ENCODE measurements at places on chromosomes 2 and 18.

DNA sequence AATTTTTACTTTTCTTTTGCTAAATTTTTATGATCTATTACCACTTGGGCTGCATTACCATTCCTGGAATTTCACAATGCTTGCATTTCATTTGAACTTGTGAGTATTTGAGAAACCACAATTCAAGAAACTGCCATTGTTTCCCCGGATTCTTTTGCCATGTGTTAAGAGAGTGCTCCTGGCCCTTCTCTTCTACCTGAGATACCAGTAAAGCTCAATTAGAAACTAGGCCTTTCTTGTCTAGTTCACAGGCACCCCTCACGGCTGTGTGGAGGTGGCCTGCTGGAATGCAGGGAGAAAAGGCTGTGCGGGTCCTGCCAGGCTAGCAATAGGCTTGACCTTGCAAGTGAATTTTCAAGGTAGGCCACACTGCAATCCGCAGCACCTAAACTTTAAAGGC, 40.8 kb downstream of the ZEB2 start:
- no peak for DNase-seq

- DNase-seq, result no peak
These were observed 165.5 kb downstream of the GFPT1 start for GRCh38 chr2:69221512-69221911.

DNA sequence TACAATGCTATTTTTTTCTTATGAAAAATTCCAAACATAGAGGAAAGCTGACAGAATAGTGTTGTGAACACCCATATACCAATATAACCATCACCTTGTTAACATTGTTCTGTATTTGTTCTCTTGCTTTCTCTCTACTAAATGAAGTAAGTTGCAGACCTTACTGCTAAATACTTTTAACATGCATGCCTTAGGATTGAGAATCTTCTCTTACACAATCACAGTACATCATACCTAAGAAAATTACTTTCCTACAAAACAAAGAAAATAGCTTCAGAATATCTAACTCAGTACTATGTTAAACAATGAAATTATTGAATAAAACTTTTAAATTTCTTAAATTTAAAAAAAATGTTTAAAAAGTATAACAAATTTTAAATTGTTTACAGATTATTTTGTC, 136.5 kb downstream of the UBR3 start:
- DNase-seq, result no peak

DNA sequence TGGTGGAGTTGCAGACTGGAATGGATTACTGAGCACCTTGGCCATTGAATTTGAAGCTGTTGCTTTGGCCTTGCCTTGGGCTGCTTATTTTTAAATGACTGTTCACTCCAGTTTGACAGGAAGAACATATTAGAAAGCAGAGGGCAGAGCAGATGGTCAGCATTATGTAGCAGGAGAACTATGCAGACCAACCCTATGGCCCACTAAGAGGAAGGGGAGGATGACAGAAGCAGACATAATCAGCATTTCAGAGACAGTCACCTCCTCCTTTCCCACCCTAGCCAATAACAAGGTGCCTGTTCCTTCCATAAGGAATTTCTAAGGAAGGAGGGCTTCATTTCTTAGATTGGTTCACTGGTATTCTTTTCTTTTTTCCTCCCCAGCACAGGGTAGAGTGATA, 2.4 kb downstream of the CHRNA1 start:
- DNase-seq, result no peak

DNA sequence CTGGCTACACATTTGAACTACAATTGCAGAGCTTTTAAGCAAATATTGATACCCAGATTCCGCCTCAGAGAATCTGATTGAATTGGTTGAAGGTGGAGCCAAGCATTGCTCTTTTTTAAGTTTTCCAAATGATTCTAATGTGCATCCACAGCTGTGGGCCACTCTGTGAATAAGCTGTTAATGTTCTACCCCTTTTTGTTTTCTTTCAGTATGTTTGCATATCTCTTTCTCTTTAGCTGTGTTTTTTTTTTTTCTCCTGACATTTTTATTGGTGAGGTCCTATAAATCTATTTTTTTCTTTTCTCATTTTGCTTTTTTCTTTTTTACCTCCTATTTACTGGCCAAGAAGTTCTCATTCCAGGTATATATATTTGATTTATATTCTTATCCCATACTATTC, 6.5 kb downstream of the SCN3A start:
- DNase-seq, result no peak

GRCh38 chr2:237996021-237996593, 29.3 kb downstream of the UBE2F start:
- DNase-seq, result no peak

DNA sequence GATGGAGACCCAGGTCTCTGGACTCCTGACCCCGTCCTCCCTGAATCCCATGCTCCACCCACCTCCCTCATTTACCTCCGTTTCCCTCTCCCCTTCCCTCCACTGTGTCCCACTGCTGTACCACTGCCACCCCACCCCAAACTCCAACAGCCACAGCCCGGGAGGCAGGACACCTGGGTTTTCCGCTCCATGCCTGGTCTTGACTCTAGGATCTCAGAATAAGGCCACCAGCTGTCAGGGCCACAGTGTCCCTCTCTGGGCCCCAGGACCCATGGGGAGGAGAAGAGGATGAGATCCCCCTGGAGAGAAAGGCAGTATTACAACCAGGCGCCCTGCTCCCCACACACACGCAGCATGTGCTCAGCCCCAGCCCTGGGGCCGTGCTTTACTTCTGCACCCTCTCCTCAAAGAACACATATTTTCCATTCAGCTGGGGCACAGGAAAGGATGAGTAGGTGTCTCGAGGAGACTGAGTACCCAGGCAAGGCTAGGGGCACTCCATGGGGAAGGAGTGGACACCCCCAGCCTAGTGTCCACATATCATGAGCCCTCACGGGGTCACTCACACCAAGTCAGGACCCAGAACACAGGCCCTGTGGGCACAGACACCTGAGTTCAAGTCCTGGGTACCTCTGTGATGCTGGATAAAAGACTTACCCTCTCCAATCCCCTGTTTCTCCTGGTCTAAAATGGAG, 700 bp downstream of the RUFY4 start:
- DNase-seq, result no peak

Measured in T-helper 2 cell (primary cell).